ENCODE measurements at places on chromosomes 4 and X. TPM values are rescaled to one million over a fixed set of nuclear protein-coding genes. Genes with fewer than 3 reads are reported as not detected.

Gene AMOT
- 0.02 TPM for total RNA-seq

Gene USP17L15
- not detected for total RNA-seq

Gene TEX13C
- not detected for total RNA-seq

Gene CT47B1
- total RNA-seq: 0.07 TPM

Gene LONRF3
- 2.9 TPM for total RNA-seq

Gene CXCL6
- total RNA-seq: not detected

Gene PCDH11X
- not detected for total RNA-seq

Gene SLITRK4
- total RNA-seq: 0.02 TPM

Gene NKX3-2
- total RNA-seq: 0.09 TPM

Gene ITIH6
- 0.01 TPM for total RNA-seq

Gene OTC
- total RNA-seq: not detected

Gene CT45A2
- total RNA-seq: not detected

Gene RPS6KA6
- 5.7 TPM for total RNA-seq

Gene UGT2A1
- not detected for total RNA-seq

Gene DRD5
- total RNA-seq: not detected

Gene PPID
- 39.1 TPM for total RNA-seq

Gene TLR8
- not detected for total RNA-seq
